ENCODE measurements at places on chromosomes 12 and 14.

DNA sequence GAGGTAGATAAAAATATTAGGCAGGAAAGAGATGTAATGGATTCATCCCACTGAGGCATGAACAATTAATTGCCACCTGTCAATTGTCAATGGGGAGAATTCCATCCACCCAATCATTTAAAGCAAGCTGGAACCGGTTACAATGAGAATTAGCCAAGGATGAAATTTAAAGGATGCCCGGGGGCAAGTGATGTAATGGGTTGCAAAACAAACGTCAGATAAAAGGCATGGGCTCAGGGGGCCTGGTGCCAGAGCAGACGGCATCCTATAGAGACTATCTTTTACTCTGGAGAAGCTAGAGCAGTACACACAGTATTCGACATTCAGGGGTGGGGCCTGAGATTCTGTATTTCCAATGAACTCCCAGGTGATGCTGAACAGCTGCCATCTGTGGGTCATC lies 80.5 kb upstream of the ZFP36L1 start:
- no peak for DNase-seq

DNA sequence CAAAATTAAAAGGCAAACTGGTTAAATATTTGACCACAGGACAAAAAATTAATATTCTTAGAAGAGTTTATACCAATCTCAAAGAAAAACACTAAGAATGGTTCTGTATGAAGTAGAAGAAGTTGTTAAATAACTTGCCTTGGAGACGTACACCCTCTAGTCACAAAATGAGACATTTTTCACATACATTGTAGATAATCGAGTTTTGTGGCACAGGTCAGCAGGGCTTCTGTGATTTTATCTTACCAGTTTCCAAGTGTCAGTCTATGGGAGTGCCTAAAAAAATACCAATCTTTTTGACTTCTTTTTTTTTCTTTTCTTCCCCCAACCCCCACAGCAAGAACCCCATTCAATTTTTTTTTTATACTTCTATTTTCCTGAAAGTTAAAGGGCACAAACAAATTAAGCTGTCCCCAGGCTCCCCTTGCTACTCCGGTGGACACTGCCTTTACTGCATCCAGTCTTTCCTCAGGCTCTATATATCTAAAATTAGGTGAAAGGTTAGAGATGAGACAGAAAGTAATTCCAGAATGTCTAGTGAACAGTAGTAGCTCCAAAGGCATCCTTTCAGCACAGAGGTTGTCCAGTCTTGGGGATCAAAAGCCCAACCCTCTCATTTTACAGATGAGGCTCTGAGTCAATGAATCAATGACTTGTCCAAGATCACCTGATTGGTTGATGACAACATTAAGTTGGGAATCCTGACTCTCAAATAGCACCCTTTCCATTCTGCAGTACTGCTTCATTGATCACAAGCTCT lies 6.2 kb downstream of the LIMA1 start:
- no peak for DNase-seq

DNA sequence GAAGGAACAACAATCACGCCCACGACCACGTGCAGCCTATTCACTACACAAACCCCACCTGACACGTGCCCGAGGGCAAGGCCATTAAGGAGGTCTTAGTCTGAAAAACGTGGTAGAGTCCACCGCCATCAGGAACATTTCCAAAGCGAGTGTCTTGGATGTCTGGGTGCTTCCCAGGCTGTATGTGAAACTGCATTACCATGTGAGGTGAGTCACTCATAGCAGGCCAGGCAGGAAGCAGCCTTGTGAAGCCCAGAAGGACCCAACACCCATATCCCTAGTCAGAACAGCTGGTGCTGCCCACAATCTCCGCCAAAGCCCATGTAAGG lies 3.3 kb upstream of the KRT79 start:
- no peak for DNase-seq

- DNase-seq = no peak
Observed at GRCh38 chr12:68264857-68265256, 11.5 kb upstream of the IL22 start.

- DNase-seq = no peak
Observed at GRCh38 chr12:103273645-103274044, 222.1 kb downstream of the C12orf42 start.

Data from anterior cingulate cortex (tissue), 58 donors.